ENCODE measurements at places on chromosomes 13 and 19.

GRCh38 chr13:99374994-99375737 lies 68.0 kb upstream of the GPR183 start:
- DNase-seq, result no peak

DNA sequence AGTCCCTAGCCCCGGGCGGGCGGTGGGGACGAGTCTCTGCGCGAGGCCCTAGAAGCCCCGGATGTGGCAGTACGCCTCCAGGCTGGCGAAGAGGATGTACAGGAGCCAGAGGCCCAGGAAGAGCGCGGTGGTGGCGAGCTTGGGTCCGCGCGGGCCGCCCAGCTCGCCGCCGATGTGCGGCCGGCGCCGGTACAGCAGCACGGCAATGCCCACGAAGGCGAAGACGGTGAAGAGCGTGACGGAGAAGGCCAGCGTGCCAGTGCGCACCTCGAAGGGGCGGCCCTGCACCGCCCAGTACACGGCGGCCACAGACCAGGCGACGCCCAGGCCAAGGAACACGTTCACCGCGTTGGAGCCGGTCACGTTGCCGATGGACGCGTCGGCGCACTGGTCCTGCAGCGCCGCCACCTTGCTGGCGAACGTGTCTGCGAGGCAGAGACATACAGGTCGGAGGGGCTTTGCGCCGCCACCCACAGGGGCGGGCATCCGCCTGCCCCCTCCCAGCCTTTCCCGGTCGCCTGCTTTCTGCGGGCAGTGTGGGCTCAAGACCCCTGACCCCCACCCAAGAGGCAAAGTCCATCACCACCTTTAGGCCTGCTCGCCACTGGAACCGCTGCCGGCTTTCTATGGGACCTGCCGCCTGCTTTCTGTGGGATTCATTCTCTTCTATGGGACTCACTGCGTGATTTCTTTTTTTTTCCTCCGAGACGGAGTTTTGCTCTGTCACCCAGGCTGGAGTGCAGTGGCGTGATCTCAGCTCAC lies 10.9 kb upstream of the MEIS3 start:
- DNase-seq, result no peak

GRCh38 chr13:111999352-111999751 lies 67.6 kb upstream of the SOX1 start:
- DNase-seq, result no peak

GRCh38 chr13:29108068-29108786 lies 288.1 kb downstream of the MTUS2 start:
- DNase-seq, result no peak

DNA sequence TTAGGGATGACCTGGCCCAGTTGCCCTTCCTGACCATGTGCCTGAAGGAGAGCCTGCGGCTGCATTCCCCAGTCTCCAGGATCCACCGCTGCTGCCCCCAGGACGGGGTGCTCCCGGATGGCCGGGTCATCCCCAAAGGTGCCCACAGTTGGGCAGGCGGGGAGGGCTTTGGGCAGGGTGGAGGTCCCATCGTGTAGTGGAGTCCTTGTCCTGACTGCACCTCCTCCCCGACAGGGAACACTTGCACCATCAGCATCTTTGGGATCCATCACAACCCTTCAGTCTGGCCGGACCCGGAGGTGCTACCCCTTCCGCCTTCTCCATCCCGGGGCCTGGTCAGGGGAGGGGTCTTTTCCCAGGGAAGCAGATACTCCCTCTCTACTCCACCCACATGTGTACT lies 31.7 kb upstream of the CYP4F8 start:
- no peak for DNase-seq

DNA sequence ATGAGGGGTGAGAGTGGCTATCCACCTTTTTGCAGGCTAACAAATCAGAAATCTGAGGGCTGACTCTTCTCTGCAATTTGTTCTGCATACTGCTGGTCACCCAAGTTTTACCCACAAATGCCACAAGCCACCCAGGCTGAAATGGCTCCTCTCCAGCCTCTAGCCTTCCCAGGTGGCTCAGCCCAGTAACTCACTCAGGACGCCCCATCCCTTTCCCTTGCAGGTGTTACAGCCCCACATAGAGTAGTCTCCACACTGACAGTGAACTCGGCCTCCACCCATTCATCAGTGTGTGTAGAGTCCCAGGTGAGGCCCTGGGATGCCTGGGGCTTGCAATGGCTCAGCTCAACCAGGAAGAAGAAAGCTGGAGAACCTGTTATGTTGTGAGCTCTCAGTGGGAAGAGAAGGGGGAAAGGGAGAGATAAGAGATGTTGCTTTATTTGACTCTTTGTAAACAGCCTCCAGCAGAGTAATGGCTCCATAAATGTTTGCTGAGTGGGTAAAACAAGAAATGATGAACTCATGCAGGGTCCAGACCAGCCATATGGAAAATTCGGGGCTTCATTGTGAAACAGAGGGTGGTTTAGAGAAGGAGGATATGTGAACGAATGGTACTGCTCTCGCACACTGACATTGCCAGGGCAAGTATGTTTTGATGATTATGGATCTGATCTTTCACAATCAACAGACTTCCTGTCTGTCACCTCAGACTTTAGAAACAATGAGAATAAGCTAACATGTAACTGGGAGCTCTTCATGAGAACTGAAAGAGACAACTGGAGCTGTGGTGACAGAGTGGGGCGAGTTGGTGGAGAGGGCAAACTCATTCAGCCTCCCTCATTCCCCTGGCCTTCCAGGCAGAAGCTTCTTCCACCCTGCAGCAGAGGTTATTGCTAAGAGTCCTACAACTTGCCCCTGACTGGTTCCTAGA lies 74.2 kb upstream of the RFC3 start:
- no peak for DNase-seq

DNA sequence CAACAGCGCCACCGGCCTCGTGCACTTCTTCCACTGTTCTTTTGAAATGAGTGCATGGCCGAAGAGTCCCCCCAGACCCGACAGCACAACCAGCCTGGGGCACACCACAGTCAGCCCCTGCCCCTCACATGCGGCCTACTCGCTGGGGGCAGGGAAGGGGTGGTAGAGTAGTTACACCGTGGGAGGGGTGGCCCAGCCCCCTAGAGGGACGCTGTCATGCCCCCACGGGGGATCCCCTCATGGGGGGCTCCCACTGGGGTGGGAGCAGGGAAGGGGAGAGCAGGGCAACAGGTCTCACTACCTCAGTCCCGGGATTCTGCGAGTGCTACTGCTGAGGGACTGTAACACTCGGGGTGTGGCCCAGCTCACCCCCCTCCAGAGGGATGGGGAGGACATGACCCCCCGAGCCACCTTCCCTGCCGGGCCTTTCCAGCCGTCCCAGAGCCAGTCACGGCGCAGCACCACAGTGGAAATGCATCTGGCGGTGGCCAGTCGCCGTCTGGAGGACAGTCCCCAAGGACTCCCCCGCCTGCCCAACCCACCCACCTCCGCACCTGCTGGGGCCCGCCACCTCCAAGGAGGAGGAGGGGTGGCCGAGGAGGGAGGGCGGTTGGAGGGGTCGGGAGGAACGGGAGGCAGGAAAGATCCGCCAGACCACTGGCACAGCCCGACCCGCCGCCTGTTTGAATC lies 84.6 kb upstream of the ZNF254 start:
- DNase-seq, result no peak

DNA sequence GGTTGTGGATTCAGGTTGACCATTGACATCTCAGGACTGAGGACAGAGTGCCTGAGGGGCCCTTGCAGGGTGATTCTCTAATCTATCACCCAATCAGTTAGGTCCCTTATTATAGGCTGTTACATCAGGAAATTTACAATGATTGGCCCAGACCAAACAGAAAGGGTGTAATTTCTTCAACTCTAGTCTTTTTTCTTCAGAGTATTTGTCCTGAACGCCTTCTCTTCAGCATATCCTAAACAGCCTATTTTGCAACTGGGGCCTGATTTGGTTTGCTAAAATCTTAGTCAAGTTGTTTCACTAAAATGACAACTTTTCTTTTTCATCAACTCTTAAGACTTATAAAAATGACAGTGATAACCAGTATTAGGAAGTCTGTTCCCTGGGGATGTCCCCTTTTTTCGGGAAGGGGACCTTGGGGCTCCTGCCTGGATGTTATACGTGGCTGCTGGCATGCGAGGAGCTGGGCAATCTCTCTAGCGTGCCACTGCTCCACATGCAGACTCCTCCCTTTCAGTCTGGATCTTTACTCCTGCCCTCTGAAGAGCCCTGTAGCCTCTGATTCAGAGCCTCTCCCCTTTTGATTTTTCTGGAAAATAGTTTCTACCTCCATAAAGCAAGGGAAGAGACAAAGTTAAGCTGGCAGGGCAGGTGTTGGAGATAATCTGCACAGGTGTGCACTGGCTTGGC lies 19.6 kb upstream of the GTF2F2 start:
- DNase-seq, result no peak

DNA sequence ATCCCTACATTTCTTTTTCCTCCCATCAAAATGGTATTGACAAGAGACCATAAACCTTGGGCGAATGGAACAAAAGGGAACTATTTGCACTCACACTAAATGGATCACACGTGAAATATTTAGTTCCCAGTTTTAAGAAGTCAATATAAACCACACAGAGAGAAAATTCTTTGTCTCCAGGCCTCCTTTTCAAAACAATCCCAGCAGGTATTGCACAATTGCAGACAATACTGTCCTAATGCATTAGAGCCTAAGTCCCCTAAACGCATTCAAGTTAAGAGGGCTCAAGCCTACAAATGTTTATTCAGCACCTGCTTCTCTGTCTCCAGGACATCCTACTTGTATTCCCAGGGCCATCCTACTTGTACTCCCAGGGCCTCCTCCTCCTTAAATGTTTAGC lies 1.3 kb upstream of the B3GLCT start:
- DNase-seq, result no peak

- DNase-seq, result no peak
Observed at GRCh38 chr13:96946709-96947311, 47.5 kb downstream of the OXGR1 start.

GRCh38 chr13:72990953-72991352 lies 67.9 kb upstream of the KLF5 start:
- no peak for DNase-seq

DNA sequence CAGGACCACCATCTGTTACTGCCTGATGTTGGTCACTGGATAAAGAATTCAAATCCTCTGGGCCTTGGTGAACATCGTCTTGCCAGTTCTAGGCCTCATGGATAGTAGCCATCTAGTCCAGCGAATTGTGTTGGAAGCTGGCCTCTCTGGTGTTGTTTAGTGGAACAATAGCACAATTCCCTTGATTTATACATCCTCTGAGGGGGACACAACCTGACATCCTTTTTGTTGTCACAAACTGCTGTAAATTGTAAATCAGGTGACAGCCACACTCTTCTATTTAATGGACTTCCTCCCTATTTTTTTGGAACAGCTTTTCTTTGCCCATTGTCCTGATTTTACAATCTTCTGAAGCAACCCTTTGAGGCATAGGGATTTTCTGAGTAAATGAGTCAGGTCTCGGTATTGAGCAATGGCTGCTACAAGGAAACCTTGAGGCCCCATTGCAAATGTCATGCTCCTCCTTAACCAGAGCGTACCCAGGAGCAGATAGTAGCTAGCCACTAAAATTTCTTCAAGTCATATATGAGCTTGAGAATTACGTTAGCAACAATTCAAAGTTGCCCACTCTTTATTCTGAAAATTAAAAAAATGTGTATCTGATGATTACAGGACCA lies 263.3 kb downstream of the COG6 start:
- DNase-seq, result no peak

DNA sequence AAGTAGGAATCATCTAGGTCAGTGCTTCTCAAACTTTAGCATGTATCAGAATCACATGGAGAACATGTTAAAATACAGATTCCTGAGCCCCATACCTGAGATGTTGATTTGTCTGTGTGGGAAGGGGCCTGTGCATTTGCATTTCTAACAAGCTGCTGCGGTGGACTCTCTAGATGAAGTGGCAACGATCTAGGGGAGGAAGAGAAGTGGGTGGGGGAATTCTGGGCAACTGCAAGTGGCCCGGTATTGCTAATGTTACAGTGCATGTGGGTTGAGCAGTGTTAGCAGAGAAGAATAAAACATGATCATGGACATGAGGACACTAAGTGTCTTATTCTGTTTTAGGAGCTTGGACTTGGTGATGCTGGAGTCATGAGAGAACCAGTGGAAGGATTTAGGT lies 329.0 kb downstream of the OLFM4 start:
- no peak for DNase-seq

DNA sequence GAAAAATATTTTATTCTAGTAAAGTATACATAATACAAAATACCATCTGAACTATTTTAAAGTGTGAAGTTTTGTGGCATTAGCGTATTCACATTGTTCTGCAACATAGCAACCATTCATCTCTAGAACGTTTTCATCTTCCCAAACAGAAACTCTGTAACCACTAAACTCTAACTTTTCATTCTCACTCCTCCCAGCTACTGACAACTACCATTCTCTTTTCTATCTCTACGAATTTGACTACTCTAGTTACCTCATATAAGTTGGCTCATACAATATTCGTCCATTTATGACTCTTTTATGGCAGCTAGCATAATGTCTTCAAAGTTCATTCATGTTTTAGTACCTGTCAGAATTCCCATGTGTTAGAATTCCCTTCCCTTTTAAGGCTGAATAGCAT lies 150.5 kb upstream of the MIR17HG start:
- DNase-seq, result no peak

GRCh38 chr19:43290568-43291359 lies 21.4 kb upstream of the PSG9 start:
- DNase-seq, result no peak

DNA sequence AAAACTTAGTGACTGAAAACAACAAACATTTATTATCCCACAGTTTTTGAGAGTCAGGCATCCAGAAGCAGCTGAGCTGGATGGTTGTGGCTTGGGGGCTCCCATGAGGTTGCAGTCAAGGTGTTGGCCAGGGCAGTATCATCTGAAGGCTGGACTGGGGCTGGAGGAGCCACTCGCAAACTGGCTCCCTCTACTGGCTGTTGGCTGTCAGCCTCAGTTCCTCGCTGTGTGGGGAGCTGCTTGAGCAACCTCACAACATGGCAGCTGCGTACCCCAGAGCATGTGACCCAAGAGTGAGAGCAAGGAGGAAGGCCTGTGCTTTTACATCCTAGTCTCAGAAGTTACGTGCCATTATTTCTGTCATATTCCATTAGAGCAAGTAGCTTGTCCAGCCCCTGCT lies 9.7 kb downstream of the YJU2 start:
- no peak for DNase-seq

- DNase-seq, result no peak
Observed at GRCh38 chr13:110109910-110110309, 197.0 kb downstream of the COL4A1 start.

DNA sequence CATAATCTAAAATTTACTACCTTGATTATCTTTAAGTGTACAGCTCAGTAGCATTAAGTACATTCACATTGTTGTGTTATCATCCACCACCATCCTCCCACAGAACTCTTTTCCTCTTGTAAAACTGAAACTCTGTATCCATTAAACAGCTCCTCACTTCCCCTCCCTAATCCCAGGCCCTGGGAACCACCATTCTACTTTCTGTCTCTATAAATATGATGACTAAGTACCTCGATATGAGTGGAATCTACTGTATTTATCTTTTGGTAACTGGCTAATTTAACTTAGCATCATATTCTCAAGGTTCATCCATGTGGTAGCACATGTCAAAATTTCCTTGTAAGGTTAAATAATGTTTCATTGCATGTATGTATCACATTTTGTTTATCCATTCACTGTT lies 49.0 kb upstream of the POMP start:
- no peak for DNase-seq

GRCh38 chr13:65260946-65261891 lies 1968.9 kb downstream of the PCDH9 start:
- no peak for DNase-seq

Data from GM12892 (cell line).